ENCODE measurements at places on chromosomes 5 and 9. TPM values are rescaled to one million over a fixed set of nuclear protein-coding genes. Genes with fewer than 3 reads are reported as not detected.

GRCh38 chr9:122975196-122975595, 34.4 kb downstream of the RABGAP1 start:
- no peak for DNase-seq

GRCh38 chr5:180121826-180122413, 50.4 kb upstream of the RNF130 start:
- no peak for DNase-seq

- DNase-seq, result no peak
These were observed 121.8 kb downstream of the DOCK2 start for GRCh38 chr5:169758886-169759285.

DNA sequence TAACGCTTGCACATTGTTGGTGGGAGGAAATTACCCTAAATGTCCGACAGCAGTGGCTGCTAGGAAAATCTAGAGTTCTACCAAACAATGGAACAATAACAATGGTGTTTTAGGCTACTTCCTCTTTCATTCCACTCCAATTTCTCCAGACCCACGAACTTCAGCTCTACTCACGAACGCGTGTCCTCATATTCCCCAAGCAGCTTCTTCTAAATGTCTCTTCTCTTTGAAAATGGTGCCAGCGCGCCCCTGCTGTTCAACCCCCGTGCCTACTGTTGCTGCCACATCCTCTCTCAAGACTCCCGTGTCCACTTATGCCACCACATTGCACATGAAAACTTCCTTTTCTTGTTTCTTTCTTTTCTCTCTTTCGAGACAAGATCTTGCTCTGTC, 25.6 kb downstream of the OR2V2 start:
- DNase-seq, result no peak

DNA sequence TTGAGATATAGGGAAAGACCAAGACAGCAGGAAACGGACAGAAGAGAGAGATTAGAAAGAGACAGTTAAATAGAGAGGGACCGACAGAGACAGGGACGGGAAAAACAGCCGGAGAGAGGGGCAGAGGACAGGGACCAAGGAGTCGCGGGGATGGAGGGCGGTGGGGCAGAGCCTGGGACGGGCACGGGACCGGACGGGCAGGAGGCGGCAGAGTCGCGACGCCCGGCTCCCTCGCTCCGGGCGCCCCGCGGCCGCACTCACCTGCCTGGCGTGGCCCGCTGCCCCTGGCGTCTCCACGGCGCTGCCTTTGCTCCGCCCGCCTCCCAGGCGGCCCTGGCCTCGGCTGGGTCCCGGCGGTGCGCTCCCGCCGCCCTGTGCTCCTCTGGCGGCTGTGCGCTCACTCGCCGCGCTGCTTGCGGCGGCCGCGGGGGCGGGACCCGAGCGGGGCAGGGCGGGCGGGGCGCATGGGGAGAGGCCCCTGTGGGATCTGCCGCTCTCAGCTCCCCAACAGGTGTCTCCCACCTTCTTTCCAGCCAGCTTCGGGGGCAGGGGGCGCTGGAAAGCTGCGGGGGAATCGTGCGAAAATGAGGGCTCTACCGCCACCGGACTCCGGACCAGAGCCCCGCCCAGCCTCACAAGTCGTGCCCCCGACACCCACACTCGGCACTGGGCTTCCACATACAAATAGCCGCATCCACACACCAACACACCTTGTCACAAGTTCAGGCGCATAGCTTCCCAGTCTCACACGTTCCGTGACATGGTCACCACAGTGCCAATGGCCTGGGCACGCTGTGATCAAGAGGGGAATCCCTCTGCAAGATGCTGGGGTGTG, at the start of gene ARID3C:
ARID3C (minus strand) TSS at position 411 of the 835 bp plus-strand sequence. CDS start 1,052 bp downstream, outside the sequence.
- no peak for DNase-seq

Gene MYMK
- total RNA-seq, result not detected
